Endothelial cell of umbilical vein (primary cell): ENCODE measurements at places on chromosomes 5 and 9. TPM values are rescaled to one million over a fixed set of nuclear protein-coding genes. Genes with fewer than 3 reads are reported as not detected.

LTC4S gene
- polyA plus RNA-seq = 6.3 and 14.1 TPM in 2 replicates

- peak; percentile 87 for DNase-seq
Observed at GRCh38 chr9:70020991-70021571, 22.6 kb upstream of the MAMDC2 start.

- DNase-seq = no peak
Observed at GRCh38 chr9:33750307-33750838, 45.0 kb upstream of the PRSS3 start.

GRCh38 chr9:37623267-37623666, 27.5 kb upstream of the FRMPD1 start:
- no peak for DNase-seq

GRCh38 chr9:138083873-138084272, 206.3 kb downstream of the CACNA1B start:
- no peak for DNase-seq

DNA sequence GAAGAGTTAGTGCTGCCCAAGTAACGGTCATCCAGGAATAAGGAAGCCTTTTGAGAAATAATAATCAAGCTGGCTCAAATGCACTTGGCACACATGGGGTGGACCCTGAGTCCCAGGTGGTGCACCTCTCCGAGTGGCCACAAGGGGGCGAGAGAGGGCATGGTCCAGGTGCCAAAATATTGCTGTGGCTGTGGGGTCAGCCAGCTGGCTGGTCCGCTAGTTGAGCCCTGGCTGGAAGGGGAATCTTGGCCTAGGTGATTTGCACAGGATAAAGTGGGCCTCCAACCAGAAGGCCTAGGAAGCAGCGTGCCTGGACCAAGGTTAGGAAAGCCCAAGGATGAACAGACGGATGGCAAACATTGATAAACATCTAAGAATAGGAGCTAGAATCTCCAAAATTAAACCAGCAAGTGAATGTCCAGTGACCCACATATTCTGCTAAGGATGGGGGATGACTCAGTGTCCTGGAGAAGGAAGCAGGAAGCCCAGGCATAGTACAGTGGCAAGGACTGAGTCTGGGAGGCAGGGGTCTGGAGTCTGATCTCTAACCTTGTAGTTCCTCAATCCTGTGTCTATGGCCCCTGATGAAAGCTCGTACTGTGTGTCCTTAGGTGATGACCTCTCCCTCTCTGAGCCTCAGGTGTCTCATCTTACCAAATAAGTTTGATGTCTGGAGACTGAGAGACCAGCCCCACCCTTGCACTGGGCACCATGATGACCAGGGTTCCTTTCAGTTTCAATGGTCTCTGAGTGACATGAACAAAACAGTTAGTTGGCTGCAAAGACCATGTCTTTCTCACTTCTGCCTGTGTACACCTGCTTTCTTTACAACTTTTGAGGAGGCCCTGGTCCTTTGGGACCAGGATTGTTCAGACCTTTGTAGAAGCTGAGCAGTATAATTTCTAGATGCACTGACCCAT, 19.2 kb upstream of the SHB start:
- peak; percentile 70 for DNase-seq

DNA sequence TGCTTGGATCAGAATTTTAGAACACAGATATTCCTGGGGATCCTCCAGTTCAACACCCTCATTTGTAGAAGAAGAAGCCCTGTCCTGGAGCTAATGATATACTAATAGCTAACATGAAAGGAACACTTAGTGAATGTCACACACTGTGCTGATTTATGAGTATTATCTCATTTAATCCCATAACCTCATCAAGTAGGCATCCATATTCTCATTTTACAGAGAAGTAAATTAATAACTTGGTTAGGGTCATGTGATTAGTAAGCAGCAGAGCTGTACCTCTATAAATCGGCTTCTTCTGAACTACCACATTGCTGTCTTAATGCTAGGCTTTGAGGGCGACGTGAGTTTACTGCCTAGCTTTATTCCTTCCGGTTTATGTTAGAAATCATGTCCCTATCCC, 6.0 kb downstream of the TTC23L start:
- no peak for DNase-seq
